ENCODE measurements at places on chromosomes 6 and 20. TPM values are rescaled to one million over a fixed set of nuclear protein-coding genes. Genes with fewer than 3 reads are reported as not detected.
A peak's percentile ranks its signal among the peaks of the same experiment; 100 is the strongest.

GRCh38 chr20:22353586-22353985 lies 230.8 kb downstream of the FOXA2 start:
- no peak for DNase-seq

- no peak for DNase-seq
Measured at GRCh38 chr20:38671186-38671585, 53.1 kb upstream of the SLC32A1 start.

DNA sequence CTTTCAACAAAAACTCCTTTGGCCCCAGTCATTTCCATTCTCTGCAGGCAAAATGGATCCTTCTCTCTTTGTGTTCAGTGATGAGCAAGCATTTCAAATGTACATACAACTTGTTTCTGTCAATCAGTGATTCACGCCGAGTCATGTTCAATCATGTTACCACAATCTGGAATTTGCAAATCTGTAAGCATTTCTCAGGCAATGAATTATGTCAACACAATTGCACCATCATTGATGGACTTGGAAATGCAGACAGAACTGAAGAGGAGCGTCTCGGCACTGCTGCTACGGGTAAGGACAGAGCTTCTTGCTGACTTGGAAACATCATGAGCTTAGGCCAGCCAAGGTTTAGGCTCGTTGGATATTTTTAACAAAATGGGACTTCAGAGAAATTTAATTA lies 132.8 kb upstream of the AGPAT4 start:
- peak; percentile 88 for DNase-seq

GRCh38 chr20:60395991-60396390 lies 437.8 kb downstream of the CDH26 start:
- no peak for DNase-seq

DNA sequence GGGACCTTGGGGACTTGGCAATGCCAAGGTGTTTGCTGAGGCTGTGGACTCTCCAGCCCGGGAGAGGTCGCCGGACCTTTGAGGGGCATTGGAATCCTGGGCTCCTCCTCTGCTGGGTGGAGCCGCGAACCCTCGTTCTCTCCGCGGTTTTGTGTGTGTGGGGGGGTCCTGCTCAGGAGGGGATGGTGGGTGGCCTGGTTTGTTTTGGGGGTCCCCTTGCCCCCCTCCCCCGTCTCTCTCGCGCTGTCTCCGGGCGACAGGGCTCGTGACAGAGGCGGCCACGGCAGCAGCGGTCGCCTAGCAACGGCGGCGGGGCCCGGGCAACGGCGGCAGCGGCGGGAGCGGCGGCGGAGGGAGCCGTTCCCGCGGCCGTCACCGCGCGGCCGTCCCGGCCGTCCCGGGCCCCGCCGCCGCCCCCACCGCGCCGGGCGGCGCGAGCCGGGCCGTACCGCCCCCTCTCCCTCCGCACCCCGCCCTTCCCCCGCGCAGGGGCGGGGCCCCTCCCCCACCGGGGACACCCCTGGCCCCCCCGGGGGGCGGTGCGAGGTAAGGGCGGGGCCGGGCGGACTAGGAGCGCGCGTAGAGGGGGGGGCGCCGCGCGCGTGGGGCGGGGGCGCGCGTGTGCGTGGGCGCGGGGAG lies 7.8 kb downstream of the SYNGAP1 start:
- DNase-seq: no peak

DNA sequence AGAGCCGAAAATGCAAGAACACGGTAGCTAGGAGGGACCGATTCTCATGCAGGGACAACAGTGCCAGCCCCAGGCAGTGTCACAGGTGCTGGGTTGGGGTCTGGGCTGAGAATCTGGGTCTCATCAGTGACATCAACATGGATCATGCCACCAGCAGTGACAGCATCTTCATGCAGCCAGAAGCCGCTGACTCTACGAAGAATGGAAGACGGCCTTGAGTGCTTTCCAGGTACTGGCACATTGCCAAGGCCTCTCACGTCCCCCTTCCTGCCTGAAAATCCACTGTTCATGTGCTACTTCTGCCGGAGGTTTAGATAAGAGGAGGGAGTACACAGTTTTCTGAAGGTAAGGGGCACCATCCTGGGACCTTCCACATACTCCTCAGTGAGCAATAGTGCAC lies 141.1 kb upstream of the FOXQ1 start:
- DNase-seq: no peak

GRCh38 chr6:157953580-157954091 lies 28.0 kb upstream of the SYNJ2 start:
- DNase-seq: no peak

DNA sequence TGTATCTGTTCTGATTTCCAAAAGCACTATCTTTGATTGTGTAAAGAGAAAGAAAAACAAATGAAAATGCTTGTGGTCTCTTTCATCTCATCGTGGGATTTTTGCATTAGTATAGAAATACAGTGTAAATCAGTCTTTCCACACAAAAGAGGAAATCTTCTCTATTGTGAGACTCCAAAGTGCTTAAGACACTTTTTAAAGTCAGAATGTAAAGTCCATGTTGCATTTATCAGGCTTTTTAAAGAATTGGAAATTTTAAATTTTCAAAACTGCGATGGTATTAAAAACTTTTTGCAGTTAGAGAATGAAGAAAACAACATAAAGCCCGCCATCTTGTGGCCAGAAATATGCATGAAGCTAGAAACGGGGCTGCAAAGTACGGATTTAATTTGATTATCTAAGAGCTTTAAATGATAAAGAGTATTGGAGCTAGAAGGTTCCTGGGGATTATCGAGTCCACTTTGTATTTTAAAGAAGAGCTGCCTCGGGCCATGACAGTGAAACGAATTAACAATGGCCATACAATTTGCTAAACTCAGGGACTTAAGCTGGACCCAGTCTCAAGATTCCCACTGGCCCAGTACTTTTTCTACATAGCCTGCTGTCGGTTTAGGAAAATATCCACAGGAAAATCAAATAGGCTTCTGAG lies 339.6 kb downstream of the ARHGAP18 start:
- peak; percentile 57 for DNase-seq

DNA sequence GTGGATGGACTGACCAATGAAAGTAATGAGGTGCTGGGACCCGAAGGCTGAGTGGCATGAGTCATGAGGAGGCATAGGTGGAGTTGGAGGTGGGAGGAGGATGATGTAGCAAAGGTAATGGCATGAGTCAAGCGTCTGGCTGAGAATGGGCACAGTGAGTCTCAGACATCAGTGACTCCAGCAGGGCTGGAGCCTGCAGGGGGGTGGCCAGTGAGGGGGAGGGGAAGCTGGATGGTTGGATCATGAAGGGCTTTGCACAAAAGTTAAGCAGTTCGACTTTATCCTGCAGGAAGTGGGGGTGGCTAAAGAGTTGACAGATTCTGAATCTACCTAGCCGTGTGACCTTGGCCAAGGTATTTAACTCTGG lies 99.0 kb upstream of the IYD start:
- DNase-seq: peak; percentile 36

DNA sequence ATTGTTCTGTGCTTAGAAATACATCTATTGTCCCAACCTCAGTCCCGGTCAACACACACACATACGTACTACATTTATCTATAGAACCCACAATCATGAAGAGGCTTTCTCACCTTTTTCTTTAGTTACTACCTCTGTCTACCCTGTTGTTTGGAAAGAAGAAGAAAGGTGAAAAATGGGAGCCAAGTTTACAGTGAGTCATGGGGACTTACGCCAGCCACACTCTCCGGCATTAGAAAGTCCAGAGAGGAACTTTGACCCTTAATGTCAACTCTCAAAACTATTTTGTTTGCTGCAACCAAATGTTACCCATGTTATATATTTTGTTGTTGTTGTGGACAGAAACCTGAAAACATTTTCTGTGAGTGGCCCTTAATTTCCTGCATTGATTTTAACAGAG lies 259.1 kb downstream of the ZFAND3 start:
- peak; percentile 26 for DNase-seq

DNA sequence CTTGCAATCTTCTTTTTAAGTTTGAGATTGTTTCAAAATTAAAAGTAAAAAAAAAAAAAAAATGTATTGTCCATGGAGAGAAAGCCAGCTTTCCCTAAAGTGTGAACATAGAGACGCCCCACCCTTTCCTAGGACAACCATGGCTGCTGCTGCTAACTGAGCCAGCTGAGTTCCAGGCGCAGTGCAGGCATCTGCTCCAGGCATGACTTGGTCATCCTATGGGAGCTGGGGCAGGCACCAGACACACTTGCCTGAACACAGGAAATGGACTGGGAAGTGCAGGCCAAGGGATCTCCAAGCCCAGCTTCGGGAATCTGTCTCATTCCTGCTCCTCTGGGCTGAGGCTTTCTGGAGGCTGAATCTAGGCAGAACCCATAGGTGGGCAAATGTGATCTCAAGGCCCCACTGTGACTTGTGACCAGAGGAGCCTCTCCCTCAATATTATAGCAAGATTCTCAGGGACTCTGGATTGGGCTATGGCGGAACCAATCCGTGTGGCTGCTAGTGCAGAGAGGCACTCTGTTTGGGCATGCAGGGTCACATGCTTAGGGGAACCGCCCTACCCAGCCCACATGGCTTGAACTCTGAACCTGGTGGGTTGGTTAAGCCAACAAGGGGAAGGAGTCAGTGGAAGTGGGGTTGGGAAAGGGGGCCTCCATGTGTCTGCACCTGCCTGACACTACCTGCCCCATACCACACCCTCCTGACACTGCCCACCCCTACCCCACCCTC lies 138.2 kb upstream of the CST7 start:
- no peak for DNase-seq

DNA sequence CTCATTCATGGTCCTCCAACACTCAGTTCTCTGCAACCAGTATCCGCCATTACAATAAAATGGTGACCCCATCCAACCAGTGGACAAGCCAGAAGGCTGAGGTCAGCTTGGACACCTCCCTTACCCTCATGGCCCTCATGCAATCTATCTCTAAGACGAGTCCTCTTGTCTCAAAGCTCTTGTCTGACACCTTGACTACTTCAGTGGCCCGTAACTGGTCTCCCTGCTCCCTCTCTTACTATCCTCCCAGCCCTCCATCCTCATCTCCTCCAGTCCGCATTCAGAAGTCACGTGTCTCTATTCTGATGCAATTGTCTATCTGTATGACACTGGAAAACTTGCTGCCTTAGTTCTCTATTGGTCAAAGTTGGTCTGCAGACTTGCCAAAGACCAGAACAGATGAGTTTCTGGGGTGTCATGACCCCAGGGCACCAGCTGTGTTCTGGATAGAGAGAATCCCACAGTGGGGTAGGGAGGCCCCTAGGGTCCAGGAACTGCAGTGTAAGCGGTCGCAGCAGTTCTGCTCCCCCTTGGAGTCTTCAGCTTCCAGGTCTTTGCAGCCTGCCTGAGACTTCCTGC lies 59.6 kb upstream of the RNF24 start:
- no peak for DNase-seq

DNA sequence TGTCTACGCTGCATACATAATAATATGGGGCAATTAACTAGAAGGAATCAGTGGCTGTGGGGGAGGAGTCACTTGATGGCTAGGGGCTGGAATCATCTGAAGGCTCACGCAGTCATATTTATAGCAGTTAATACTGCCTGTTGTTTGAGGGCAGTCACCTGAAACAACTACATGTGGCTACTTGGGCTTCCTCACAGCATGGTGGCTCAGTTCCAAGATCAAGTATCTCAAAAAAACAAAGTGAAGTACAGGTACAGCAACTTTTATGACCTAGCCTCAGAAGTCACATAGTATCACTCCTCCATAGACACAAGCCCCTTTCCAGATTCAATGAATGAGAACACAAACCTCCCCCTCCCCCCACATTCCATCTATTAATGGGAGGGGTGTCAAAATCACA lies 63.7 kb downstream of the STX11 start:
- DNase-seq: no peak

The CTAGE9 gene
- total RNA-seq: not detected

The OVOL2 gene
- not detected for total RNA-seq
